Renal cortical epithelial cell (primary cell): ENCODE measurements at places on chromosomes 13 and 19.

DNA sequence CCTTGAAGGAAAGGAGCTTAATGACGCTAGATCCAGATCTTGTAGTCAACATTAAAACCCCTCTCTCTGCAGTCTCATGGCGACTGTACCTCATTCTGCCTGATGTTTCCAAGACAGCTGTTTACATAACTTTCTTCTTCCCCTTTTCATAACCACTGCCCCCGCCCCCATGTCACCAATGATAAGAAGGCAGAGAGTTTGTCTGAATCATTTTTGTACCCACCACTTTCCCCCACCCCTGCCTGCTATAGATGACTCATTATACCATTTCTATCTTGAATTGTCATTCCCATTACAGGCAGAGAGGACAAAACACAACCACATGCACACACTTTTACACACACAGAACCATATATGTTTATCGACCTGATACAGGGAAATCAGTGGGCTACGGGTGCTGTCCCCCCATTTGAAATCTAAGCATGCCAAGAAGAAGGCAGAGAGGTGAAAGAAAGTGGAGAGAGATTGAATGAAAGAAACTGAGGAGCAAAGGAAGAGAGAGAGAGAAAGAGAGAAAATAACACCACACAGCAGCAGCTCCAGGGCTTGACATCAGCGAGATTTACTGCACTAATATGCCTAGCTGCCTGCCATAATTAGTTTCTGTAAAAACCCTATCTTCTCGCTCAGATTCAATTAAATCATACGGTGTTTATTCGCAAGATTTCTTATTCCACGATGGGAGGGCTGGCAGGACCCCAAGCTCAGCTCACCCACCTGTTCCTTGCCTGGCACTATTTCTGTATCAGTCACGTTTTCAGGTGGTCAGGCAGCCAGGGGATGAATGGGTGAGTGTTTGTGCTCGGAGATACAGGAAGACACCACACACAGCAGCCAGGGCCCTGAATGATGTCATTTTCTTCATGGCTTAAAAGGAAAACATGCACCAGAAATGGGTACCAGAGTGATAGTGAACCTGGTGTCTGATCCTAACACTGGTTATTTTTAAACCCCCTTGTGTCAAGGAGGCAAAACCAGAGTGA, 114.3 kb upstream of the SERP2 start:
- DNase-seq = peak; percentile 38

DNA sequence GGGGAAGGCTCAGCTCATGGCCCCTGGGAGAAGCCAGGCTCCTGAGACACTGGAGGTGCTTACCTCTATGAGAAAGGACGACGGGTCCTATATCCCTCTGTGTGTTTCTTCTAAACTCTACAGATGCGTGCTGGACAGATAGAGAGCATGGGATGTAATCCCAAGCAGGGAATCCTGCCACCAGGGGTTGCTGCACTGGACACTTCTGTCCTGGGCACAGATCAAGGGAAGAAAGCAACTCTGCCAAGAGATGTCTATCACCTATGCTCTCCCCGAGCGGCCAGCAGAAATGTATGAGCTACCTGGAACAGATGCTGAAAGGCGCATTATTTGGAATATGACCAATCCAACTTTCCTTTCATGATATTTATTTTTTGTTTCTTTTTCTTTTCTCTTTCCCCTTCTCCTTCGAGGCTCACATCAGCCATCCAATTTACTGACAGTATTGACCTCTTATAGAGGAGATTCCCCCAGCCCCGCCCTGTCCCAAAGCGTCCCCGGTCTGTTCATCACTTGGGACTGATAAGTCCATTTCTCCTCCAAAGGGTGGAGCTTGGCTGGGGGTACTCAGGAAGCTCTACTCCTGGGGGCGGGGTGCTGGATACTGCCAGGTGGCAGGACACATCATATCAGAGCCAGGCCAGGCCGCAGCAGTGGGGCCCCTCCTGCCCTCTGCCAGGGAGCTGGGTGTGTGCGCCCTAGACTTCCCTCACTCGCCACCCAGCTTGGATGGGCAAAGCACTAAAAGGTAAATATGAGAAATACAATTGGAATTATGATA, 34.2 kb downstream of the TSHZ3 start:
- DNase-seq = no peak

DNA sequence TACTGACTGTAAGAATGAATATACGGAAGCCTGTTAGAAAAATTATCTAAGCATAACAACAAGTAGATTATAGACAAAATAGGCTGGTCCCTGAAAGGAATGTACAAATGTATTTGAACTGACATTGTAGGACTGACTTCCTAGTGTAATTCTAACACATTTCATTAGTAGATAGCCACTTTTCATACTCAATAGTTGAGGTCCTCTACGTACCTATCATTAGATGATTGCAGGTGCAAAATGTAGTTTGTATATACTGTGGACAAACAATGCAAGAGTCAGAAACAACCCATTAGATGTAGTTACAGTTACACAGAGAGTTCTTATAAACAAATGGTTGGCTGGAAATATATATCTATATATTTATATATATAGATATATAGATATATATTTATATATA, 402.3 kb upstream of the SLITRK6 start:
- peak; percentile 1 for DNase-seq

- DNase-seq = no peak
Measured at GRCh38 chr19:48598996-48599700, 7.4 kb upstream of the SPACA4 start.

- DNase-seq = no peak
Measured at GRCh38 chr19:50486823-50487515, 10.3 kb upstream of the GARIN5A start.

DNA sequence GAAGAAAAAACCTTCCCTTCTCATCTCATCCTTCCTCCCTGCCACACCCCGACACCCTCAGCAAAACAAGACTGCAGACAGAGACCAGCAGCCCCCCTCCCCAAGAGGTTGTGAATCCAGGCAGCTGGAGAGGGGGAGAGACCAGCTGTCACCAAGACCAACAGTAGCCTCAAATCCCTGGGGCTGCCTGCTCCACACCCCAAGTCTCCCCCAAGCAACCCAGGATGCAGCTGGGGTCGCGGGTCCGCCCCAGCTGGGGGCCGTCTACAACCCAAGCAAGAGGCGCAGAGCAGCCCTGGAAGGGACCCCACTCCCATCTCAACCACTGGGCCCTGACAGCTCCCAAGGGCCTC, 7.1 kb downstream of the KLF16 start:
- no peak for DNase-seq
